Heart left ventricle (tissue), 16 donors: ENCODE measurements at places on chromosomes 5 and 9. TPM values are rescaled to one million over a fixed set of nuclear protein-coding genes. Genes with fewer than 3 reads are reported as not detected.

DNA sequence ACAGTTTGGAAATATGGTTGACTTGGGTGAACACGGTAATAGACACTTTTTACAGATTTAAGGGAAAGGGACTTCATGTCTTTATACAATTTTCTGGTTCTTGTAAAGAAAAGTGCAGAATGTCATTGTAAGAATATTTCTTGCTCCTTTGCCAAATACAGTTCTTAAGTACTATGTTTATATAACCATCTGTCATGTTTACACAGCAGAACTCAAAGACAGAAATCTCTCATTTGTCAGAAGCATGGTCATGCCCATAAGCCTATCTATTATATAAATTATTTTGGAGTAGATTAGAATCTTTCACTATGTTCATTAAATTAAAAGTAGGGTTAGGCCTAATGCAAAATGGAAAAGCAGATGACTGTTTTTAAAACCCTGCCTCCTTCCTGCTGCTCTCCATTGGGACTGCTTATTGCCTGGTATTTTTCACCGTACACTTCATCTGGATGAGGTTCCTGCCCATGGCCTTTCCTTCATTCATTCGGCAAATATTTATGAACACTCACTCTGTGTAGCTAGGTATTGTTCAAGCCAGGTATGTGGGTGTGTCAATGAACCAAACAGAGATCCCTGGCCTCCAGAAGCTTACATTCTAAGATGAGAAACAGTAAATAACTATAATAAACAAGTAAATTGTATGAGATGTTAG, 558.1 kb downstream of the NR2F1-AS1 start:
- DNase-seq: no peak

GRCh38 chr5:109992264-109992915, 302.7 kb downstream of the MAN2A1 start:
- no peak for DNase-seq

DNA sequence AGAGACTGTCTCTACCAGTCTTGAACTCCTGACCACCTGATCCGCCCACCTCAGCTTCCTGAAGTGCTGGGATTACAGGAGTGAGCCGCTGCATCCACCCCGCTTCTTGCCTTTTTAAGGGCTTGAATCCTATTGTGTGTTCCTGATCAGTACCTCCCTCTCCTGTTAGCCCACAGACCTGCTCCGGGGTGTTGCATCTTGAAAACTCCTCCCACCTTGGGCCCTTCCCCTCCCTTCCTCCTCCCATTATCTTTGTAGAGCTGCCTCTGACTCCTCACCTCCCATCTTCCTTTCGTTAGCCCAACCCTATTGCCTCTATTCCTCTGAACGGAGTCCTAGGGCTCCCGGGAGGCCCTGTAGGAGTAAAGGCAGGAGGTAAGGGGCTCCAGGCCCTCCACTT, 48.5 kb upstream of the NEK6 start:
- DNase-seq: no peak

DNA sequence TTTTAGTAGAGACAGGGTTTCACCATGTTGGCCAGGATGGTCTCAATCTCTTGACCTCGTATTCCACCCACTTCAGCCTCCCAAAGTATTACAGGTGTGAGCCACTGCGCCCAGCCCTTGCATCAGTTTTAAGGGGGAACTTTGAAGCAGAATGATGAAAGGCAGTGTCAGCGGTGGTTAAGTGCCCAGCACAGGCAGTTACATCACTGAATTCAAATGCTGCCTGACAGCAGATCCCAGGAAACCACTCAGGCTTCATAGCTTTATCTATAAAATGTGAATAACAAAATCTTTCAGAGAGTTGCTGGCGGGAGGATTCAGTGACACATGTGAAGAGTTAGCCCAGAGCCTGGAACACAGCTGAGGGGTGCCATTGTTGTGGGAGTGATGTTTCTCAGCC, 26.5 kb downstream of the FGF1 start:
- no peak for DNase-seq

KIAA0825 gene
- total RNA-seq: 4.1 TPM

C9orf153 gene
- 0.42 TPM for total RNA-seq

BRIX1 gene
- total RNA-seq: 13.3 TPM

TUT7 gene
- total RNA-seq: 22.9 TPM
